ENCODE measurements at places on chromosomes 5 and 9. TPM values are rescaled to one million over a fixed set of nuclear protein-coding genes. Genes with fewer than 3 reads are reported as not detected.

GRCh38 chr9:5848372-5848882 is 15.5 kb upstream of the ERMP1 start:
- DNase-seq: no peak

DNA sequence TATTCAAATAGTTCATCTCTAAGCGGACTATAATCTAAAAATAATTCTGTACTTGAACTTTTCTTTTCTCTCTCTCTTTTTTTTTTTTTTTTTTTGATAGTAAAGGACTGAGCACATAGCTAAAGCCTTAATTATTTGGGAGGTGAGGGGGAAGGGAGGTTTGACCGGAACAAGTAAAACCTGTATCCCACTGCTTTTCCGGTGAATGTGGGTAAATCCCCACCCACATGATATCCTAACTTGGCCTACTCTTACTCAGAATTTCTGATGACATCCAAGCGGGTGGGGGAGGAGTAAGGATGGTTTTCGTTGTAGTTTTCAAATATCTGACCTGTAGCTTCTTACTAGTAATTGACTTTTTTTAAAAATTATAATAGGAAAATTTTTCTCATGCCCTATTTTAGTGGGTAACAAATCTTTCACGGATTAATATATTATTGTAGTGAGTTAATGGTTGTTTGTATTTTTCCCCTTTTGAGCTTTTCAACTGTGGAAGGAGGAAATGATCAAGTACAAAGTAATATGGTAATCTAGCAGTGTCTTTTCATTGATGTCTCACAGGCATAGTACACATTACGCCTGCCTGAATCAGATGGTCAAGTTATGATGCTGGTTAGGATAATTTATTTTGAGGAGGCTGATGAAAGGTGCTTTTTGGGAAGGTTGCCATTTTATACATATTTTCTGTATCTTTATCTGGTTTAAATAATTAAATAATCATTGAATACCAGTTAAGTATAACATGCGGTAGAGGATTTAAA is 2.2 kb upstream of the ELL2 start:
- no peak for DNase-seq

DNA sequence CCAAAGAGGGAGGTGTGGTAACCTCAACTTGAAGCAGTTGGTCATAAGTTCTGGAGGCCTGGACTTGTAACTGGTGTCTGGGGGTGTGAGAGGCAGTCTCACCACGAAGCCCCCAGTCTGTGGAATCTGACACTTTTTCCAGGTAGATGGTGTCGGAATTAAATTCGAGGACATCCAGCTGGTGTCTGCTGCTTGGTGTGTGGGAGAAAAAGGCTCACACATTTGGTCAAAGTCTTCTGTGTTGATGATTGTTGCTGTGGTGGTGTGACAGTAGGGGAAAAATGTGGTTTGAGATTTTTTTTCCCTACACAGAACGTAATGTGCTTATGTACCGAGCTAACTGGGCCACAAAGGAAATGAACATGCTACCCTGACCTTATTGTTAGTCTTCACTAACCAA is 251.9 kb downstream of the MAT2B start:
- no peak for DNase-seq

- DNase-seq: no peak
Measured at GRCh38 chr5:179696603-179697002, 2.2 kb upstream of the CANX start.

DNA sequence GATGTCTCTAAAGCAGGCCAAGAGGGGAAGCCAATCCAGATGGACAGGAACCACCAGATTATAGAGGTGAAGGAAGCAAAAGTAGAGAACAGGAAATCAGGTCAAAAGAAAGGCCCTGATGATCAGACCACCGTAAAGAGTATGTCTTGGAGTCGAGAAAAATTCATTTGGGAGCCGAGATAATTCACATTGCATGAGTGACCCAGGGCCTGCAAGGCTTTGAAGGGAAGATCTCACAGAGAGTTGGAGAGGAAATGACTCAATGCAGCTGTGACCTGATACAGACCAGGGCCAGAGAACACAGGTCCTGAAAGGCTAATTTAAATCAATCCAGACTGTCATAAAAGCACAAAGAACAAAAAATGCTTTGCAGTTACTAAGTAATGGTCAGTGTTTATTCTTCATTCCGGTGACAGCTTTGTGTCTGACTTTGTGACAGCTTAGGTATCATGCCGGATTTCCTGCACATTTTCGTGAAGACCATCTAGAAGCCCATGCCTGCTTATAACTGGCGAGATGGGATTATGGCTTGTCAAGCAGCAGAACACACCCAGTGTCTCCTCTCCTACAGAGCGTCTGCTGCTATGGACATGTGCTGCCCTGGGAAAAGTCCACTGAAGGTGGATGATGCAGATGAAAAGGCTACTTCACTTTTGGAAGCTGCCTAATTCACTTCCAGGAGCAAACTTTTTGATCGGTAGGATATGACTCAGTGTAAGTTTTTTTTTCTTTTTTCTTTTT is 5.8 kb upstream of the ACTBL2 start:
- DNase-seq: no peak

DNA sequence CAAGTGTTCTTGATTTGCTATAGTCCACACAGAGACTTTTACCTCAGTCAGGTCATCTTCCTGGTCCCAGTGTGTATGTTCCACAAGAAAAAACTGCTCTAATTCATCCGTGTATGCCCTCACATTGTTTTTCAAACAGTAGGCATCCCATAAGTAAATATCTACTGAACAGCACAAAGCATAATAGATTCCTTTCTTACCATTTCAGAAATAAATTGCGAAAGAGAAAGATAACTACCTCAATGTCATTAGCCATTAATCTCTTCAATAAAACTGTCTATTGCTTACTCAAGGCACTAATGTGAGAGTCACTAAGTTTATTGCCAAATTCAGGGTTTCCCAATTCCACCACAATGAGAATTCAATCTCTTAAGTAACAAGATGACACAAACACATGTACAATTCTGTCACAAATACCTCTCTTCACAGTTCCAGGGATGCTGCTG is 9.6 kb downstream of the FBXW2 start:
- no peak for DNase-seq

DNA sequence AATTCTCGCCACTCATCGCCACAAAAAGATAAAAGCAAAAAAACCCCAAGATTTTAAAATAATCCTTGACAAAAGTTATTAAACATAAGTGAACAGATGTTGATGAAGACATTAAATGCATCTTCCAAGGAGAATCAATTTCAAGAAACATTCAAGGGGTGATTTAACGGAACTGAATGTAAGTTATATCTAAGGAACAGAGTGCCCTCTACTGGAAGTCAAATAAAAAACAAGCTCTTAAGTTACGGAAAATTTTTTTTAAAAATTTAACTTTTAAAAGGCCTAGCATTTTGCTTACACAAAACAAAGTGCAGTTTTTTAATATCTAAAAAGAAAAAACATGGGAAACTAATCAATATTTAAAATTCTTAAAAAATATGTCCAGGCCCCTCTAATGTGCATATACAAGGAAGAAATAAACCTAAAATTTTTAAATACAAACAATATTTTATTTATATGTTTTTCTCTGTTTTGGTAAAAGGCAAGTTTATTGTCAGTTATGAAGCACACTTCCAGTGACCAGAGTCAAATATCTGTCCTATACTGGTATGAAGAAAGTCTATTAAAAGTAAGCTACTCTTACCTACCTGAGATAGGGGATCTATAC is 28.0 kb downstream of the TEX10 start:
- DNase-seq: no peak

GRCh38 chr9:134988706-134989105 is 71.0 kb upstream of the FCN1 start:
- no peak for DNase-seq

GRCh38 chr9:28051559-28052503 is 478.6 kb upstream of the C9orf72 start:
- DNase-seq: no peak

DNA sequence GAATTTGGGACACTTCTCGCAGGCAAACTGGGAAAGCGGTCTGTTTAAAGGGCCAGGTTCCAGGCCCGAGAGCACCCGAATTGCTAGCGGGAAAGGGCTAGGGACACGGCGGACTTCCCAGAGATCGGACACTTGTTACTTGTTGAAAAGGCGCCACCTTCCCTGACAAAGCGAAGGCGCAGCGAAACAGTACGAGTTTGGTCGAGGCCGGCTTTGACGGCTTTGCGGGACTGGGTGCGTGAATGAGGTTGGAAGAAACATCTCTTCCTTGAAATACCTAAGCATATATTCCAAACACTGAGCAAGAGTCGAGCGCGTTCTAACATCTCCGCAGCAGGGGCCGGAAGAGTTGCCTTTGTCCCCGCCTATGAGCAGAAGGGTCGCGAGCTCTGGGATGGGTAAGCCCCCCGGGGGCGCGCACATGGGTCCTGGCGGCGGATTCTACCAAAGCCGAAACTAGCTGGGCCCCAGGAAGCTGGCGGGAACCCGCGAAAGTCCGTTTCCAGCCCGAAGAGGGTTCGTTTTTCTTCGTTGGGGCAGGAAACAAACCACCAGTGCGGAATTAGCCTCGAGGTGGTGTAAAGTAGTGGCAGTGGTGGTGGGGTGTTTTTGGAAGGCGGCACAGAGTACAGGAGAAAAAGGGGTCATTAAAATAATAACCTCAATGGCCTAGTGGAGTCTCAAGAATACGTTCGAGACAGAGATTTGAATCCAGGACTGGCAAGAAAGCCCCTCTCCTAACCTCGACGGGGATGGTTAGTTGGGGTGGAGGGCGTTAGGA is 1.5 kb downstream of the GDNF start:
- peak; percentile 43 for DNase-seq

DNA sequence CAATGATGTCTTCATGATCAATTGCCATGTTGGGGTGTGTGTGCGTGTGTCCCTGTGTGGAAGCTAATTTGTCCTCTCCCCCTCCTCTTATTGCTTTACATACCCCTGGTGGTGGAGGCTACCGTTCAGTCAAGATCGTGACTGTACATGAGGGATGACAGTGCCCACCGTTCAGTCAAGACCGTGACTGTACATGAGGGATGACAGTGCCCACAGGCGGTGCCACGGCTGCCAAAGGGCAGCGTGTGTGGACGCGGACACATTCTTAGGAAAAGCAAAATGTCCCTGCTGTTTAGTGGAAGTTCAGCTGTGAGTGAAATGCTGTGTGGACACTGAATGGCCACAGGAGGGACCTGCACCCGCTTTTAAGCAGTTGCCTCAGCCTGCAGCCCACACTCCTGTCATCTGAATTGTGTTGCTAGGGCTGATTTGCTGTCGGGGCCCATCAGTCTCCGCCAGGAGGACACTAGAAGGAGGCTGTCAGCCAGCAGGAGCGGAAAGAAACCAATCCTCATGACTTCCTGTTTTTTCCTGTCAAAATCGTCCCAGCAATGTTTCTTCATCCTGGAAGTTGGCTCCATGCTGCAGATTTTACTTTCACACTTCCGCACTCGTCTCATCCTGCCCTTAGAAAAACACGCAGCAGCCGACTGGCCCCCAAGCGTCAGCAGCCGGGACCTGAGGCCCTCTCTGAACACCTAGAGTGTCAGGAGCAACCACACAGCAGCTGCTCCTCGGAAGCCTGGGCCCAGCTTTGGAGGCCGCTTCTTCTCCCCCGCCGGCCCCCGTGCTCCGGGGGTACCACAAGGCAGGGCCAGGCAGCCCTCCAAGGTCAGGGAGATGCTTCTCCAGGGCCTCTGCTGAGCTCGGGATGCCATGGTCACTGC is 9.1 kb downstream of the OR2V1 start:
- no peak for DNase-seq

DNA sequence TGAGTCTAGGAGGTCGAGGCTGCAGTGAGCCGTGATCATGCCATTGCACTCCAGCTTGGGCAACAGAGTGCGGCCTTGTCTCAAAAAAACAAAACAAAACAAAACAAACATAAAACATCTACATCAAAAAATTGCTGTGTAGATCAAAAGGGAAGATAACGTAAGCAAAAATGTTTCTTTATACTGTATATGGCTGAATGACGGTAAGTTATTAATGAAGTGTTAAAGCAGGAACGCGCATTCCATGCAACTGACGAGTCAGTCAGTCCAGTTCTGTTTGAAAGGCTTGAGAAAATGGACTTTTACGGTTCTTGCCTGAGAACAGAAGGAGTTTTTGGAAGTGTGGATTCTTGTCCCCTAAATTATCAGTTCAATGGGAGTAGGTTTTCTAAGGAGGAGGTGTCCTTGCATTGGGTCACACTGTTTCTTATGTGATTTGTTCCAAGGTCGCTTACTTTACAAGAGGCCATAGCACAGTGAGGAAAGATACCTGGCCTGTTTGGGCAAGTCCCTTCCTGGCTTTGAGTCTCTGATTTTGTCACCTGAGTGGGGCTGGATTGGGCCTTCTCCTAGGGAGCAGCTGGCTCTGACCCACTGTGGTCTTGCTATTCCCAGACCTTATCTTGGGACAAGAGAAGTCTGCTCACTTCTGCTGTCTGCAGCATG is 6.6 kb upstream of the PTGS1 start:
- DNase-seq: no peak

DNA sequence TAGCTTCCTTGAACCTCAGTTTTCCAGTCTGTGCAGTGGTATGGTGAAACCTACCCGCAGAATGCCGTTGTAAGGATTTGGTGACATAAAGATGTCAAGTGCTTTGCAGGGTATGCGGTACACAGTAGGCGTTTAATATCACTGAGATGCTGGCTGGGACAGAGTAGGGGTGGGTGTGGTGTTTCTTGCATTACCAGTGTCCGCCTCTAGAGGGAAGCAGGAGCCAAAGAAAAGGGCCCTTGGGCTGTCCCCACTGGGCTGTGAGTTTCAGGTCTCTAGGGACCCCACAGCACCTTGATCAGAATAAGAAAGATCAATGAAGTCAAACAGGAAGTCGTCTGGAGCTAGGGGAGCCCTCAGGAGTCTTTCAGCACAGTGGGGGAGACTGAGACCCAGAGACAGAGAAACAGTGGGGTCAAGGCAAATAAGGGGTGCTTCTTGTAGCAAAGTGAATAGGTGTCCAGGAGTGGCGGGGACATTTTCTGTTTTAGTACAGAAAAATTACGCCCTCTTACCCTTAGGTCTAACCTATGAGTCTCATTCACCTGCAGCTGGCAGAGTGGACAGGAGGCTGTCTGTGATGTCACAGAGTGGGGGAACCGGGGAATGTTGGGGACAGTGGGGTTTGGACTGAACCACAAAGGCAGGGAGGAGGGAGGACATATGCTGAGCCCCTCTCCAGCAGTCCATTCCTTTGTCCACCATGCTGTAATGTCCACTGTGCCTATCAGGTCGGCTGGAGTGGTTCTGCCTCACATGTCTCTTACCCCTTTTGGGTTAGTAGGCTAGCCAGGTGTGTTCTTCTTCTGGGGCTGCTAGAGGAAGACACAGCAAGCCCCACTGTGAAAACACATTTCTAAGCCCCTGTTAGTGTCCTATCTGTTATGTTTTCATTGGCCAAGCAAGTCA is 4.7 kb upstream of the TEX53 start:
- DNase-seq: no peak

- DNase-seq: peak; percentile 48
Measured at GRCh38 chr5:108459769-108460168, 77.9 kb upstream of the FBXL17 start.

GRCh38 chr5:158100373-158100888 is 241.5 kb upstream of the CLINT1 start:
- no peak for DNase-seq

- DNase-seq: no peak
Measured at GRCh38 chr9:108759835-108760234, 96.0 kb downstream of the ACTL7B start.

GRCh38 chr9:111463048-111463447 is 21.1 kb downstream of the ECPAS start:
- no peak for DNase-seq

NSD1 gene
- 52.7 TPM for polyA plus RNA-seq

PDE8B gene
- 6.1 TPM for polyA plus RNA-seq

SPINK5 gene
- 0.27 TPM for polyA plus RNA-seq

ZNF883 gene
- 9.8 TPM for polyA plus RNA-seq

FAM81B gene
- polyA plus RNA-seq: 5.5 TPM
